Stimulated activated CD4-positive, alpha-beta T cell treated with anti-CD3 and anti-CD28 coated beads, Interleukin-12 subunit alpha, Interleukin-12 subunit beta, amount 100 ng/mL, for 48 hours (primary cell): ENCODE measurements at places on chromosomes 1 and 21.

GRCh38 chr1:6163191-6163972 lies 16.7 kb downstream of the CHD5 start:
- DNase-seq: no peak

DNA sequence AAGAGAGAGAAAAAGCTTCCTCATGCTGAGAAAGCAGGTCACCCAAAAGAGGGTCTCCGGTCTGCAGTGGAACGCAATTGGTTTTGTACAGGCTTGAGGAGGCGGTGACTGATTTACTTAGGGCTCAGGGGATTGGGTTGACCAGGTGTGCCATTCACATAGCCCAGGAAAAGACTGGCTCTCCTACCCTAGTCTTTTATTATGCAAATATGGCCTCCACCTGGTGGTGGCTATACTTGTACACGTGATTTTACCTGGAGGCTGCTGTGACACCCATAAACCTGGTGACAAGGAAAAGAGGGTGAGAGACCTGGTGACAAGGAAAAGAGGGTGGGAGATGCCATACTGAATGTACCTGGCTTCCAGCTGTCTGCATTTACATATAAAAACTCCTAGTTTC lies 49.9 kb downstream of the DNTTIP2 start:
- no peak for DNase-seq

- no peak for DNase-seq
Observed at GRCh38 chr1:151760597-151761385, 2.5 kb downstream of the MRPL9 start.

GRCh38 chr1:184956999-184957700 lies 17.2 kb downstream of the NIBAN1 start:
- DNase-seq: no peak

- no peak for DNase-seq
Observed at GRCh38 chr1:17696417-17697301, 58.5 kb upstream of the ACTL8 start.

- DNase-seq: peak; percentile 7
Observed at GRCh38 chr1:17653728-17654351, 101.3 kb upstream of the ACTL8 start.

- DNase-seq: no peak
Observed at GRCh38 chr1:172383536-172383935, 36.9 kb upstream of the C1orf105 start.

DNA sequence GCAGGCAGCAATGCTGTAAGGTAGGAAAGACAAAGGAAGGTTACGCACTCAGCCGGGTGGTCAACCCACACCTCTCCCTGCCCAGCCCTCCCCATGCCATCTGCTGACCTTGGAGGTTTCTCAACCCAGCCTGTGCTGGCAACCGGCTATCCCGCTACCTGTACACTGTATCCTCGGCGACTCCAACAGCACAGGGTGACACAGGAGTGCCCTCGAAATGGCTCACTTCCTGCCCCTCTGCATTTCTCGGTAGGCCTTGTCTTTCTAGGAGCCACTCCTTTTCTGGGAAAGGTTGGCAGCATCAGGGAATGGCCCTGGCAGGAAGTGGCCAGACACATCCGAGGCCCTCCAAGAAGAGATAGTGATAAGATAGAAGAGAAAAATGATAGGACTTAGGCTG lies 124.0 kb downstream of the PROX1 start:
- no peak for DNase-seq

DNA sequence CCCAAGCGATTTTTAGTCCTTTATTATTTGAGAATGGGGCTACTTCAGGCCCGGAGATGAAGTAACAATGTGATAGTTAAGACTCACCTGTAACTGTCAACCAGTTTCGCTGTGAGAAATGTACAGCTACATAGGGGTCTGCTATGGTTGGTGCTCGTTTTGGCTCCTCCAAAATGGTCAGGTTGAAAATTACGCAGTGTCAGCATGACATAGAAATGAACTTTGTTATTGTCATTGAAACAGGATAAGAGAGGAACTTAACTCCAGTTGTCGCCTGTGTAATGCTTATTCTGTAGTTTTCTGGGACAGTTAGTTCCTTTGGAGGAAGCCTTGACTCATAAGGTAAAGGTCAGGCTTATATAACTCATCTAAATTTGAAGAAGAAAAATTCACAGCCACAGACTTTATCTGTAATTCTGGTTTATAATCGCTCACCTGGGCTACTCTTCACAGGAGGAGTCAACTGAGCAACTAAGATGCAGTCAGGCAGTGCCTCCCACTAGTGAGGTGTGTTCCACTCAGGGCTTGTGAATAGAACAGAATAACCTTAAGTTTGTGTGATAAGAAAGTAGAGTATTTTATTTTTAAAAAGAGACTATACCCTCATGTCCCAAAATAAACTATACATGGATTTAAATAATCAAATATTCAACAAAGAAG lies 130.9 kb downstream of the CD247 start:
- DNase-seq: no peak

DNA sequence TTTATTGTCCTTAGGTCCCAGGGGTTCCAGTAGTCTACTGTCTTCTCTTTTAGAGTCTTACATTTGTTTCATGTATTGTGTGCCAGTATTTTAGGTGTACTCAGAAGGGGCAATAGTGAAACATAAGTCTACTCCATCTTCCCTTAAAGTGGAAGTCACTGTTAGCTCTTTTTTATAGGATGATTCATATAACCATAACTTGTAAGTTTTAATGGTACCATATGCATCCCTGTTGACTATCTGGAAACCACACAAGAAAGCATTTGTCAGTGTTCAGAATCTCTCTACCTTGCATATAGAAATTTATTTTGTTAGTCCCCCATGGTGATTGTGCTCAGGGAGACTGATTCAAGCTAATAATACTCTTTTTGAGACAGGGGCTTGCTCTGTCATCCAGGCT lies 149.9 kb downstream of the HS2ST1 start:
- no peak for DNase-seq

GRCh38 chr1:231160895-231161666 lies 777 bp upstream of the TRIM67 start:
- DNase-seq: no peak

DNA sequence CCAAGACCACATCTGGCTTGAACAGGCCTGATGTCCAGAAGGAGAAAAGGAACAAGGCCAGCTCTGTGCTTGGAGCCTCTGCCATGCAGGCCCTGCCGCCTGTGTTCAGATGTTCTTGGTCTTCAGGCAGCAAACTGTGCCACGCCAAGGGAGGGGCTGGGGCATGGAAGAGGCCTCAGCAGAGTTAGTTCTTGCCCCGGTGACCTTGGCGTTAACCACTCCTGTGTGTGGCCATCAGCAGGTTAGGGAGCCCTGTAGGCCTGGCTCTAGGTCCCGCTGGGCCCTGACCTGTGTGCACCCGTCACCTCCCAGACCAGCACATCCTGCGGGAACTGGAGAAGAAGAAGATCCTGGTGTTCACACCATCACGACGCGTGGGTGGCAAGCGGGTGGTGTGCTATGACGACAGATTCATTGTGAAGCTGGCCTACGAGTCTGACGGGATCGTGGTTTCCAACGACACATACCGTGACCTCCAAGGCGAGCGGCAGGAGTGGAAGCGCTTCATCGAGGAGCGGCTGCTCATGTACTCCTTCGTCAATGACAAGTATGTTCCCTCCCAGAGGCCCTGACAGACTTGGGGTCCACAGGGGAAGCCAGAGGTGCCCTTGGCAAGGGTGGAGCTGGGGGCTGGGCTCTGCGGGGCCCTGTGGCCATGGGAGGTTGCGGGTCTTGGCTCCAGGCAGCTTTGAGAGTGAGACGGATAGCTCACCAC lies 7.1 kb downstream of the ZC3H12A start:
- peak; percentile 40 for DNase-seq

DNA sequence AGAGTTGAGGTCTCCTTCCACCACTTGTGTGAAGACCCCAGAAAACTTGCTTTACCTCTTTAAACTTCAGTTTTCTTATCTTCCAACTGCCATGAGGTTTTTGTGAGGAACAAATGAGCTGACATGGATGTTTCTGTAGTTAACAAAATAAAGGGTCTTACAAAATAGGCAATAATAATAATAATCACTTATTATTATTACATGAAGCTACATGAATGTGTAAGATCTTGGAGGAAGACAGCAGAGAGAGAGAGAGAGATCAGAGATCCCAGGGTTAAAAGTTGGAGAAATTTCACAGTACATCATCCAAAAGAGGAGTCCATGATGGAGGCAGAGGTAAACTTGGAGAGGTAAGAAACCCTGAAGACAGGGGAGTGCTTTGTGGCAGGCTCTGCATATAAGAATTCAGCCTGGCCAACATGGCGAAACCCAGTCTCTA lies 10.7 kb downstream of the RCC1 start:
- no peak for DNase-seq

DNA sequence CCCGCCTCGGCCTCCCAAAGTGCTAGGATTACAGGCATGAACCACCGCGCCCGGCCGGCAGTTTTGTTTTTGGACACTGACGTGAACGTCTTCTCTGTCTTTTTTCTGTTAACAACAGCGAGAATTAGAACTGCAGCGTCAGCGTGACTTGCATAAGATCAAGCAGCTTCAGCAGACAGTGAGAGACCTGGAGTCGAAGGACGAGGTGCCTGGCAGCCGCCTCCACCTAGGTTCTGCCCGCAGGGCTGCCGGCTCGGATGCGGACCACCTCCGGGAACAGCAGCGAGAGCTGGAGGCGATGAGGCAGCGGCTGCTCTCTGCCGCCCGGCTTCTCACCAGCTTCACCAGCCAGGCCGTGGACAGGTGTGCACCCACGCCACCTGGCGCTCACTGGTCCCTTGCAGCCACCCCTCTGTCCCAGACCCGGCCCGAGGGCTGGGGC lies 22.9 kb upstream of the DIP2A start:
- no peak for DNase-seq

GRCh38 chr1:58983162-58983561 lies 199.3 kb upstream of the JUN start:
- no peak for DNase-seq

GRCh38 chr1:228150461-228151179 lies 890 bp downstream of the GJC2 start:
- no peak for DNase-seq

DNA sequence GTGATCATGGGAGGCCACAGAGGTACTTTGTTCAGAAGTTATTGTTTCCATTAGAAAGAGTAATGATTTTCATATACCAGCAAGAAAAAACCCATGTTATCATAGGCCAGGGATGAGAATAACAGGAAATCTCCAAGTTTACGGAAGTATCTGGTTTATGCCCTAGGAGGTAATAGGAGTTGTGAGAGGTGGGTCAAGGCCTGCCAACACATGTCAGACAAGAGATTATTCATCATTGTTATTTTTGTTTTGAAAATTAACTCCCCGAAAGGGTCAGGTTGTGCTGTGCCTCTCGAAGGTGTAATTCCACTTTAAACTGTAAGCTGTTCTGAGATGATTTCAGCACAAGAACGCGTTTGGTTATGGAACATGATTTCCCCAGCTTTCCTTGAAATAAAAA lies 218.4 kb downstream of the CAMTA1 start:
- no peak for DNase-seq

GRCh38 chr1:243471026-243471685 lies 215.3 kb downstream of the SDCCAG8 start:
- DNase-seq: no peak

- no peak for DNase-seq
Observed at GRCh38 chr1:189429610-189430009, 1048.1 kb downstream of the BRINP3 start.

- no peak for DNase-seq
Observed at GRCh38 chr1:154062309-154062708, 71.7 kb downstream of the RPS27 start.

- no peak for DNase-seq
Observed at GRCh38 chr21:40257342-40257741, 390.1 kb downstream of the PCP4 start.

GRCh38 chr1:150615346-150616201 lies 13.8 kb downstream of the ENSA start:
- DNase-seq: no peak

- no peak for DNase-seq
Observed at GRCh38 chr1:196433000-196433399, 175.2 kb downstream of the KCNT2 start.

DNA sequence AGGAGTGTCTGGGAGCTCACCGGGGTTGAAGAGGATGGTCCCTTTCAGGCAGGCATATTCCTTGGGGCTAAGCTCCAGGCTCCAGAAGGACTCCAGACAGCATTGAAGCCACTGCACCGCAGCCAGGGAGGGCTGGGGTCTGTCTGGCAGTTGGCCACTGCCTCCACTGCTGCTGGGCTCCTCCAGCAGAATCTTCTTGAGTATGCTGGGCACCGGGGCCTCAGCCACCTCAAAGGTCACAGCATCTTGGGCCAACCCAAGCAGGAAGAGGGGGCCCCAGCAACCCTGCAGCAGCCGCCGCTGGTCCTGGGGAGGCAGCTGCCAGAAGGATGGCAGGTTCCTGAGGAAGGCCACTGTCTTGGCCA lies 404 bp downstream of the NR0B2 start:
- no peak for DNase-seq

GRCh38 chr1:40703316-40703715 lies 11.8 kb downstream of the NFYC start:
- no peak for DNase-seq

DNA sequence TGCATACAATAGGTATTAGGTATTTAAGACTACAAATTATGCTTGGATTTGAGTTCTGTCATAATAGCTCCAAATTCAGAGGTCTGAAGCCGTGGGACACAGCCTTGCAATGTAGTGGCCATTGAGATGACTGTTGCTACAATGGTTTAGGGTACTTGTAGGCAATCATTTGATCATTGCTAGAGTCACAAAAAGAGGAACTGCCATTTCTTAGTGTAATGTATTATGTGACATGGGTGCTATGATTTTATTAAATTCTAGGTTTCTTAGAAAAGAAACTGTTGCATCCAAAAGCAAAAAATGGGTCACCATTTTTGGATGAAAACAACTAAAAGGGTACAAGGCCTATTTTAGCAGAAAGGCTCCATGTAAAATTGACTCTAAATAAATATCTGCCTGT lies 129.9 kb upstream of the ZNF644 start:
- no peak for DNase-seq

DNA sequence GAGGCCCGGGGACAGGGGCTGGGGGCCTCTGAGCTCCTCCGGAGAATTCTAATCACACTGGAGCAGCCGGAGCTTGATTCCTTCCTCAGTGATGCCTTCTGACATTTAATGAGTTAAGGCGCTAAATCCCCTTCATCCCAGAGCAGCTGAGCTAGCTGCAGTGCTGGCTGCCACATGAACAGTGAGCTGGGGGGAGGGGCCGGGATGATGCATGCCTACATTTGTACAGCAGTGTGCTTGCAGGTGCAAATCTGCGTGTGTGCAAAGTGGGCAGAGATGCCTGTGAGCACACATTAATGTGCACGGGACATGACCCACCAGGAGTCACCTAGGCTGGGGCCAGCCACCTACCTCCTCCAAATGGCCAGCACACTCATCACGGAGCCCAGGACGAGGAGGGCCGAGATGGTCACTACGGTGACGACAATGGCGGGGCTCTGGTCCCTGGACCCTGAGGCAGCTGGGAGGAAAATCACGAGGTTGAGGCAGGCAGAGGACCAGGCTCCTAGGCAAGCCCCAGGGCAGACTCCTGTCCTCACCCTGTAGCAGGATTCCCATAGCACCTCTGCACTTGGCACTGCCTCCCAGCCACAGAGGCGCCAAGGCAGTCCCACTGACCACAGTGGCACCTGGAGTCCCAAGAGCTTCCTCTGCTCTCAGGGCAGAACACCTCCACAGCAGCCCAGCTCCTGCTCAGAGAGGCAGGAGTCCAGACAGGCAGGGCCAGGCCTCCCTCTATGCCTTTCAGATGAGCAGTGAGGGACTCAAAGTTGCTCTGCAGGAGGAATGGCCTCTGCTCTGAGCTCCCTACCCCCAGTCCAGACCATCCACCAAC lies 34.7 kb downstream of the CDCA8 start:
- no peak for DNase-seq
